H54 (cell line): ENCODE measurements at places on chromosomes 7 and 10.

- no peak for DNase-seq
These were observed 2.1 kb downstream of the CNNM1 start for GRCh38 chr10:99331207-99331803.

DNA sequence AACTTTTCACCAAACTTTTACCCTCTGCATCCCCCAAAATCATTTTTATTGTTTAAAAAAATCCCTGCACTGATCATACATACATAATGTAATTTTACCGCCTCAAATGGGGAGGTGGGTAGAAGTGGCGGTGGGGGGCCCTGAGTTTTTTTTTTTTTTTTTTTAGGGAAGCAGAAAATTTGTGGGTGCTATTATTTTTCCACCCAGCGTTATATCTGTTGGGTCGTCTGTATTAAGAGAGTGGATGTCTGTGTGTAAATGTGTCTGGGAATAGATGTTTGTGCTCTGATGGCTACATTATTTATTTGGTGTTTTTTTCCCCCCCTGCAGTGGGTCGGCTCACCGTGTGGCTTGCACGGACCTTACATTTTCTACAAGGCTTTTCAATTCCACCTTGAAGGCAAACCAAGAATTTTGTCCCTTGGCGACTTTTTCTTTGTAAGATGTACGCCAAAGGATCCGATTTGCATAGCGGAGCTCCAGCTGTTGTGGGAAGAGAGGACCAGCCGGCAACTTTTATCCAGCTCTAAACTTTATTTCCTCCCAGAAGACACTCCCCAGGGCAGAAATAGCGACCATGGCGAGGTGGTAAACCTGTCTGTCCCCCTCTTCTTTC, 438 bp downstream of the ARID5B start:
- no peak for DNase-seq

GRCh38 chr7:142896151-142896550, 10.6 kb upstream of the TRPV6 start:
- DNase-seq, result no peak

DNA sequence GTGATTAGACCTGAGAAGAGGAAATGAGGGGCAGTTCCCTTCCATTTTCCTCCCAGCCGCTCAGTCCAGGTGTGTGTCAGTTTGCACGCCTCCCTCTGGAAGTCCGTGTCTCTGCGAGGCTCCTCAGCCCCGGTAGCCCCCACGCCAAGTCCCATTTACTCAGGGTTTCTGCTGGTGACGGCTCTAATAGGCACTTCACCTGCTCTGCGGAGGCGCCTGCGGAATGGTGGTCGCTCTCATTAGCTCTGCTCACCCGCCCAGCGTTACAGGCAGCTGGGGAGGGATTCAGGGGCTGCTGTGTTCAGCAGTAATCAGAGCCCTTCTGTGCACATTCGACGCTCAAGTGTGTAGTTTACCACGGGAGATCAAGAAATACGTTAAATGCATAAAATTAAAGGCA, 179.9 kb downstream of the MGMT start:
- DNase-seq, result no peak

DNA sequence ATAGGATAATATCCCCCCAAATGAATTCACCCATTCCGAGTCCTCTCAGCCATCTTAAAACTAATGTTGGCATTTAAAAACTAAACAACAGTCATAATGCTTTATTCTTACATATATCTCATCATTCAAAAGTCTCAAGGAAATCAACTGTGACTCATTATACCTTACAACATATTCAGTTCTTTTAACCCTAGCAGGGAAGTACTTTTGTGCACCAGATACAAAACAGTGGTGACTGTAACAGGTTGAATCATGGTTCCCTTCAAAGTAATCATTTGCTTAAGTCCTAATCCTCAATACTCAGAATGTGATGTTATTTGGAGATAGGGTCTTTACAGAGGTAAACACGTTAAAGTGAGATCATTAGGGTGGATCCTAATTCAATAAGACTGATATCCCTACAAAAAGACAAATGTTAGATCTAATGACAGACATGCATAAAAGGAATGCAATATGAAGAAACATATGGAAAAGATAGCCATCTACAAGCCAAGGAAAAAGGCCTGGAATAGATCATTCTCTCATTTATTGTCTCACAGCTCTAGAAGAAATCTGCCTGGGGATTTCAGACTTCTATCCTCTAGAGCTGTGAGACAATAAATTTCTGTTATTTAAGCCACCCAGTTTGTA, 42.3 kb downstream of the RELN start:
- no peak for DNase-seq

GRCh38 chr10:102435133-102435497, 2.7 kb upstream of the CUEDC2 start:
- DNase-seq, result no peak

DNA sequence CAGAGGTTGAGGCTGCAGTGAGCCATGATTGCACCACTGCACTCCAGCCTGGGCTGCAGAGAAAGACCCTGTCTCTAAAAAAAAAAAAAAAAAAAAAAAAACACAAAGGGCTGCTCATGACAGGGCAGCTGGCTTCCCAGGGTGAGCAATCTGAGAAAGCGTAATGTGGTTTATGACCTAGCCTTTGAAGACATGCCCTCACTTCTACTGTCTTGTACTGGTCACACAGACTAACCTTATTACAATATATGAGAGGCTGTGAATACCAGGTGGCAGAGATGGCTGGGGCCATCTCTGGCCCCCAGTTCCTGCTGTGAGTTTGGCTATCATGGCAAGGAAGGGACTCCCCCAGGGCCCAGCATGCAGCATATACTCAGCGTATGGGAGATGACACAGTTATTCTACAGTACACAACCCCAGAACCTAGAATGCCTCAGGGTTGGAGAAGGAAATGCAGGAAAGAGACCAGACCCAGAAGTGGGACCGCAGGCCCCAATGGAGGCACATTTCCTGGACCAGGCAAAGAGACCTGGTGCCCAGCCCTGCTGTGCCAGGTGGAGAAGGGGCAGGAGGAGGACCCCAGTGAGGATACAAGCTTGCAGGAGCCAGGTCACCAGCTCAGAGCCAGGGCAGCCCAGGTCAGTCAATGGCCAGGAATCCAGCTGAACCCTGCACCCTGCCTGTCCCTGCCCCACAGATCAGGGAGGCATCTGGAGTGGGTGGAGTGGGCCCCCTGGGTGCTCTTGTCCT, 26.3 kb downstream of the NPTX2 start:
- DNase-seq, result no peak
